ENCODE measurements at places on chromosomes 5 and 9.

GRCh38 chr9:121551985-121552753, 52.5 kb upstream of the GGTA1 start:
- DNase-seq: no peak

DNA sequence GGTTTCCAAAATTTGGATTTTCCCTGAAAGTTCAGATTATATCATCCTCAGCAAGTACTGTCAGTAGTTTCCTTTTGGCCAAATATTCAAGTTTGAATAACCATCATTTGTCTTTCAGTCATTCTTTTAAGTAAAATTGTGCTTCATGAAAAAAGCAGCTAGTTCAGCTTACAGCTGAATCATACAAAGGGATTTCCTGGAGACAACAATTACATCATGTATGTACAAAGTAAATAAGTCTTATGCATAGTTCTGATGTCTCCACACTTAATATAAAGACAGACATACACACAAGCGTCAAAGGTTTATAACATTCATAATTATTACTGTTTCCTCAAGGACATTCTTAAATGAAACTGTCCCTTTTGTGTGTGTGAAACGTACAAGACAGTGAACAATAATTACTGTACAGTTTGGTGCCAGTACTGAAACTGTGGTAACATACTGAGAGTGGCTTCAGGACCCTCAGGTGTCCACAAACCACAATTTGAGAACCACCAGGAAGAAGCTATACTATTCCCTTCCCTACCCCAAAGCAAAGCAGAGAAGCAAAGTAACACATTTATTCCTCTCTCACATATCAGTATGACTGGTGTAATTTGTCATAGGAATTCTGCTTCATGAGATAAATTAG, 746.6 kb downstream of the TAF11L14 start:
- DNase-seq: no peak

GRCh38 chr9:86098824-86099700, at the start of gene GOLM1:
GOLM1 (minus strand) TSS chr9:86099558; CDS start chr9:86079320, 20,238 bp downstream.
- no peak for DNase-seq

DNA sequence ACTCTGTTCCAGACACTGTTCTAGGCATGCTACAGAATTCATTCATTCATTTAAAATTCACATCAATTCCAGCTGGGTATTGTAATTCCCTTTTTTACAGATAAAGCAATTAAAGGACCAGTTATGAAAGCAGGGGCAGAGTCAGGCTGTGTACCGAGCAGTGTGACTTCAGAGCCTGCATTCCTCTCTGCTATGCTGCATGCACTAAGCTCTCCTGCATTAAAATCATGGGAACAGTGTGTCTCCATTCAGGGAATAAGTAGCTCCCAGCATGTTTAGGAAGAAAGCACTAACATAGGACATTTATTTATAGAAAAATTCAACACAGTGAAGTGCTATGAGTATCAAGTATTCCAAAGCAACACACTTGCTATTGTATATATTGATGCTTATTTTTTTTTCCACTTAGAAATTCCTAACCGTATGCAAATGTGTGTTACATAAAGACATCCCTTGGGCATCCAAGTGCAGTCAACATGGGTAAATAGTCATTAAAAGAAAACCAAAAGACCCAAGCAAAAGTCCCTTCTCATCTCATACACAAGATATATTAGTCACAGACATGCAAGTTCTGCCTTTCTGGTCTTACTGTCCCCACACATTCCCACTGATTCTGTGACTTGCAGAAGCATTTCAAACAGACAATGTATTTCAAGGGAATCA, 173.7 kb downstream of the GABRB2 start:
- DNase-seq: no peak

GRCh38 chr5:42994246-42994554, 45.9 kb downstream of the ANXA2R start:
- no peak for DNase-seq

GRCh38 chr9:83266666-83267496, 203.9 kb upstream of the RASEF start:
- no peak for DNase-seq

GRCh38 chr5:42991404-42992087, 48.6 kb downstream of the ANXA2R start:
- DNase-seq: no peak

Measured in stimulated activated CD8-positive, alpha-beta memory T cell treated with anti-CD3 and anti-CD28 coated beads, Interleukin-4, amount 100 ng/mL, for 4 hours (primary cell).